ENCODE measurements at places on chromosomes 11 and 22.

DNA sequence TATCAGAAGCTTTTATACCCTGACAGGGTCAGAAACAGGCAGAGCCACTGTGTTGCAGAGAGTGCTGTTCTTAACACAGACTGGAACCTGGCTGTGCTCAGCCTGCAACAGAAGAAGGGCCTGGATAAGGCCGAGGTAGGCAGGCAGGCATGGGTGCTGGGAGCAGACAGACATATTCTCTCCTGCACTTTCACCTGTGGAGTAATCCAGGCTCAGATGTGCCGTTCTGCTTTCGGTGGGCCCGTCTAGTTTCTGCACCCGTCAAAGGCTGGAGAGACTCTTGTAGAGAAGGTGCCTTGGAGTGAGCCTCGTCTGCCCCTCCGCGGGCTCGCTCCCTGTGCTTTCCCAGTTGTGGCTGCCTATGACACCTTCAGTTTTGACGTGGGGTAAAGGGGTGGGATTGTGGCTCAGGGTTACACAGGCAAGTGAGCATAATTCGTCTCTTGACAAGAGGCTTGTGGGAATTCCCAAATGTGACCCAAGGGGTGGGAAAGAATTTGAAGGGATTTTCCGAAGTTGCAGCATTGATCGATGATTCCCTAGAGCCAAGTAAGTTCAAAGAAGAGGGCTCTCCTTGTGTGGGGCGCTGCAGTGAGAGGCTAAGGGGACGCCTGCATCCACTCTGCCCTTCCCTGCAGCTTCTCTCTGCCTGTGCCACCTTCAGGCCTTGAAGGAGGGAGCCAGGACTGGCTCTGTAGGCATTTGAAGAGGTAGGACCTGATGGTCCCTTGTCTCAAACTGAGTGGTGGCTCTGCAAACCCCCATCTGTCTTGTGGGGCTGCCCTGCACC, 16.2 kb upstream of the ST3GAL4 start:
- H3K36me3 ChIP-seq: peaks cover 26% of the 10 kb centered on the region
- H3K27ac ChIP-seq: no peak overlapping the region
- H3K27me3 ChIP-seq: no peaks in the 10 kb centered on the region
- no peak overlapping the region for H3K4me3 ChIP-seq
- peaks cover 19% of the 10 kb centered on the region for H3K4me1 ChIP-seq

DNA sequence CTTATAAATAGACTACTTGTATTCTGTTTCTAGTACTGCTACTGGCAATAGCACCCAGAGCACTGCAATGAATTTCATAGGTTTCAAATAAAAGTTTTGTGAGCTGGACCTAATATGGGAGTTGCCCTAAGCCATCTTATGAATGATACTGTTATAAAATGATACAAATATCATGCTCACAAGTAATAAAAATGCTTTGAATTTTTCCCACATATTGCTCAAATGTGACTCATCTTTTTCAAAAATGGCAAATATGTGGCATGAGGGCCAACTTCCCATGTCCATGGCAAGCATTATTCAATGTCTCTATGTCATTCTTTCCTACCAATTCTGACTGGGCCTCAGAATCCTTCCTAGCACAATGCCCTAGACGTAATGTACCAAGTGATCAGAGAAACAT, 137.6 kb downstream of the TRPC6 start:
- H3K4me3 ChIP-seq: no peak overlapping the region
- no peaks in the 10 kb centered on the region for H3K27me3 ChIP-seq
- H3K36me3 ChIP-seq: no peaks in the 10 kb centered on the region
- H3K27ac ChIP-seq: no peak overlapping the region
- H3K4me1 ChIP-seq: no peaks in the 10 kb centered on the region

DNA sequence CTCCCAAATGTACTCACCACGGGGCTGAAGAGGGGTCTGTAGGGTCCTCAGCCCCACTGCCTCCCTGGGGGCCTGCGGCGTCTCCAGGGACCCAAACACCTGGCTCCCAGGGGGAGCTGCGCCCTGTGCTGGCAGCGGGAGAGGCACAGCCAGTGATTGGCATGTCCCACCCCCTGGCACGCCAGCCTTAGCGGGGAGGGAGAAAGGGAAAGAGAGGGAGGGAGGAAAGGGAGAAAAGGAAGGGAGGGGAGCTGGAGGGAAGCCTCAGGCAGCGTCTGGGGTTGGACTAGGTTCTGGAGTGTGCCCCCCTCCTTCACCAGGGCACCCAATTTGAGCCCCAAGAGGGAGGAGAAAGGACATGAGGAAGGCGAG, at the start of gene CHRM1:
TSS of gene CHRM1 (minus strand) at position 163 of the 372 bp plus-strand sequence. CDS start 10,263 bp downstream, outside the sequence.
- DNase-seq: no peak
- H3K27me3 ChIP-seq: peaks cover 33% of the 10 kb centered on the region
- H3K27ac ChIP-seq: no peak within 1 kb of the TSS
- H3K4me1 ChIP-seq: no peaks in the 10 kb centered on the region

DNA sequence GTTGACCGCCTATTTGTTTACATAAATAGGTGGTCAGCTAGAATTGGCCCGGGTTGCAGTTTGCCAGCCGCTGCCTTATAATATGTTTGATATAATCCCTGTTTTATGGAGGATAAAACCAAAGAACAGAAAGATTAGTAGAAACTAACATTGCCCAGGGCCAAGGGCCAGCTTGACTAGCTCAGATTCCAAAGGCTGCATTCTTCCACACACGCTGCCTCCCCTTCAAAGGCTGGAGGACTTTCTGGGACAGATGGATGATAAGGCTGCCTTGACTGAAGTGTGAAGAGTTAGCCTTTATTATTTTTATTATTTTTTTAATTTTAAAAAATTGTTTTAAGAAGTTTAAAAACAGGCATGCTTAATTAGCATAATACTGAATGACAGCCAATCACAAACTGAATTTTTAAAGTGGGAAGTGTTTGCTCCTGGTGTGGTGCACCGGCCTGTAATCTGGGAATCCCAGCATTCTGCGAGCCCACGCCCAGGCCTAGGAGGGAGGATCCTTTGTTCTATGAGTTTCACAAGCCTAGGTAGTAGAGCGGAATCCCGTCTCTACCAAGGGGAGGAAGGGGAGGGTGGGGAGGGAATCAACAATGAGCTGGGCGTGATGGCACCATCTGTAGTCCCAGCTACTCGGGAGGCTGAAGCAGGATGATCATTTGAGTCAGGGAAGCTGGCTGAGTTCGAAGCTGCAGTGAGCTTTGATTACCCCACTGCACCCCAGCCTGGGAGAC, 114.9 kb downstream of the NAV2 start:
- H3K4me1 ChIP-seq: 0 out of 2 replicates have a peak, but pooled peaks cover under 1% of the 10 kb centered on the region
- no peak for DNase-seq
- no peak overlapping the region for H3K27ac ChIP-seq
- H3K27me3 ChIP-seq: peaks cover 19% of the 10 kb centered on the region

DNA sequence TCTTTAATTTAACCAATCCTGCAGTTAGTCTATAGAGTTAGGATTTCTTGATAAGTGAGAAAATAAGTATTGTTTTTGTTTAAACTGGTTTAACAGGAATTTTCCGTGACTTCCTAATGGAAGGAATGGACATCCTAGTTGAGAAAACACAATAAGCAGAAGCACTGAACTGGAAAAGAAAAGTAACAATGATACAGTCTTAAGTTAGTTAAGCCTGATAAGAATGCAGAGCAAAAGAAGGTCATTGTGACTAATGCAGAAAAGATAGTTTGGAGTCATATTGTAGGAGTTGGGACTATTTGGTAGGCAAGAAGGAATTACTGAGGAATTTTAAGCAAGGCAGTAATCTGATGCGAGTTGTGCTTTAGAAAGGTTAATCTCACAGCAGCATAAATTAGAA, 11.7 kb downstream of the RNF141 start:
- DNase-seq: no peak
- H3K36me3 ChIP-seq: peaks cover 4% of the 10 kb centered on the region
- no peaks in the 10 kb centered on the region for H3K27me3 ChIP-seq
- H3K4me1 ChIP-seq: peaks cover 6% of the 10 kb centered on the region
- H3K4me3 ChIP-seq: no peak overlapping the region

DNA sequence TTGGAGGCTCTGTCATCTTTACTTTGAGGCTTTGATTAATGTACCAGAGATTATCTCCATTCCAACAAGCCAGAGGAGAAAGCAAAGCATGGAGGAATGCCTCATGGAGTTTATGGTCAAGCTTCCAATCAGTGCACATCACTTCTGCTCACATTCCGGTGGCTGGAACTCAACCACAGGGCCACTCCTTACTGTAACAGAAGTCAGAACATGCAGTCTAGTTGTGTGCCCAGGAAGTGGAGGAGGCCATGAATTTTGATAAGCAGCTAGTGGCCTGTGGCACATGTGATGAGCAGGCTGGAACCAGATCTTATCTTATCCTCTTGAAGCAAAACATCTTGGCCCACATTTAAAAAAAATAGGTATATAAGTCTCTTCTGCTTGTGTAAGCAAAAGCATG, 258.9 kb upstream of the ARHGAP20 start:
- H3K4me3 ChIP-seq: no peak overlapping the region
- H3K4me1 ChIP-seq: no peaks in the 10 kb centered on the region
- DNase-seq: no peak

- peak overlapping the region; percentile 90 for H3K27ac ChIP-seq
- peak overlapping the region; percentile 89 for H3K4me3 ChIP-seq
- DNase-seq: no peak
- peaks cover 22% of the 10 kb centered on the region for H3K36me3 ChIP-seq
- H3K4me1 ChIP-seq: peaks cover 16% of the 10 kb centered on the region
These were observed 629 bp downstream of the PSMA1 start for GRCh38 chr11:14519597-14519916.

DNA sequence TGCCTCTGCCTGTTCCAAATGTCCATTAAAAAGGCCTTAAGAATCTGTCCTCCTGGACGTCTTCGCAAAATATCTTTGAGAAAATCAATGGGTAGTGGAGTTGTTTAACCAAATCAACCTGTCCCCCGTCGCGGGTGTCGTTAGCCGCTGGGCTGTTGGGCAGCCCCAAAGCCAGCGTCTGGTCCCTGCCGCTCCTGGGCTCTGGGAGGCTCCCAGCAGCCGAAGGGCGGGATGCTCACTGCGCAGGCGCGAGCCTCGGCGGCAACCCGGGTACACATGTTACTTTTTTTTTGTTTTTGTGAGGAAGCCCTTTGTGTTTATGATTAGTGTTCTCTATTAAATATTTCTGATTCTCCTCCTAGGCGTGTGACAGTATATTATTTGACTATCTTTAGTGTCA, 12.6 kb downstream of the MMP10 start:
- no peak overlapping the region for H3K27ac ChIP-seq
- no peaks in the 10 kb centered on the region for H3K36me3 ChIP-seq

- peak; percentile 43 for DNase-seq
- no peaks in the 10 kb centered on the region for H3K4me1 ChIP-seq
- H3K27me3 ChIP-seq: no peaks in the 10 kb centered on the region
- no peak overlapping the region for H3K27ac ChIP-seq
- no peak overlapping the region for H3K4me3 ChIP-seq
These were observed 54.3 kb upstream of the USP47 start for GRCh38 chr11:11787305-11788062.

DNA sequence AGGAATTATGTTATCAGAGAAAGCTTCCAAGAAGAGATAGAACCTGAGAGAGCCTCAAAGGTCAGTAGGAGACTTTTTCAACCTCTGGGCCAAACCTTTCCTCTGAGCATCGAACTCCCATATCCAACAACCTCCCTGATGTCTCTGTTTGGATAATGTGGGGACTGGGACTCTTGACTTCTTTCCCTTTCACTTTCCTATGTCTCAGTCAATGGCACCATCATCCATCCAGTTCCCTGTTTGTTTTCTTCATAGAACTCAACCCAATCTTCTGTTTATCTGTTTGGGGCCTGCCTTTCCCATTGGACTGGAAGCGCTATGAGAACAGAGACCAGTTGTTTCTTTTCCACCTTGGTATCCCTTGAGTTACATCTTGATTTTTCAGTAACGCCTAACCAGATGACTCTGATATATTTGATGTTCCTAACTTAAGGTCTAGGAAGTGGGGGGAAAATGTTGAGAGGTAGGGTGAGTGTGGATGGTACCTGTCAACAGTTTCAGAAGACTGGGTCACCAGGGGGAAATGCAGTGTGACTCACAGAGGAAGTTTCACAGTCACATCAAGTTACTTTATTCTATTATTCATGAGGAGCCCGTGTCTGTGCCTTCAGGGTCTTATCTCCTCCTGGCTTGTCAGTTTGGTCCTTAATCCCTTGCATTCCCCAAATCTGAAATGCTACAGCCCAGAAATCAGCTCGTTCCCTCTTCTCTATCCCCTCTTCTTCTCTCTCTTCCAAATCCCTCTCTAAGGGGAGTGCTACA, 4.5 kb upstream of the KCNE3 start:
- no peak overlapping the region for H3K27ac ChIP-seq
- H3K27me3 ChIP-seq: 0 out of 2 replicates have a peak, but pooled peaks cover 1% of the 10 kb centered on the region
- H3K4me1 ChIP-seq: peaks cover 16% of the 10 kb centered on the region
- no peaks in the 10 kb centered on the region for H3K36me3 ChIP-seq

DNA sequence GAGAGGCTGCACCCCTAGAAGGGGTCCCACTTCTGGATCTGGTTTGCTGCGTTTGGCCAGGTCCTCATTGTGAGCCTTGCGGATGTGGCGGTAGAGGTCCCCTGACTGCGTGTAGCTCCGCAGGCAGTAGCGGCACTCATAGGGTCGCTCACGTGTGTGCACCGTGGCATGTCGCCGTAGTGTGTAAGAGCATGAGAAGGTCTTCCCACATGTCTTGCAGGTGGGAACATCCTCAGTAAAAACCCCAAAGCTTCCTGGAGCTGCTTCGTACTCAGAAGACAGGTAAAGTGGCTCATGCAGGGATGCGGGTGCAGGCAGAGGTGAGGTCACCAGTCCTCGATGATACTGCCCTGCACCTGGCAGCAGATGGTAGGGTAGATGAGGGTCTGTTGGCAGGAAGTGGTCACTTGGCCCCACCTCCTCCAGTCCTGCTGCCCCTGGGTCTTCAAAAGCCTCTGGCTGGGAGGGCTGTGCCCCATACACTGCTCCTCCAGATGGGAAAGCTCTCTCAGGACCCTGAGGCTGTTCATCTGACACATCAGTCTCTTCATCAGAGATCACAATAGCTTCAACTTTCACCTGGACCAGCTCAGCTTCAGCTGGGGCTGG, 1.7 kb downstream of the ZBTB3 start:
- H3K36me3 ChIP-seq: peaks cover 8% of the 10 kb centered on the region
- no peak overlapping the region for H3K27ac ChIP-seq
- H3K4me3 ChIP-seq: no peak overlapping the region
- H3K27me3 ChIP-seq: no peaks in the 10 kb centered on the region

DNA sequence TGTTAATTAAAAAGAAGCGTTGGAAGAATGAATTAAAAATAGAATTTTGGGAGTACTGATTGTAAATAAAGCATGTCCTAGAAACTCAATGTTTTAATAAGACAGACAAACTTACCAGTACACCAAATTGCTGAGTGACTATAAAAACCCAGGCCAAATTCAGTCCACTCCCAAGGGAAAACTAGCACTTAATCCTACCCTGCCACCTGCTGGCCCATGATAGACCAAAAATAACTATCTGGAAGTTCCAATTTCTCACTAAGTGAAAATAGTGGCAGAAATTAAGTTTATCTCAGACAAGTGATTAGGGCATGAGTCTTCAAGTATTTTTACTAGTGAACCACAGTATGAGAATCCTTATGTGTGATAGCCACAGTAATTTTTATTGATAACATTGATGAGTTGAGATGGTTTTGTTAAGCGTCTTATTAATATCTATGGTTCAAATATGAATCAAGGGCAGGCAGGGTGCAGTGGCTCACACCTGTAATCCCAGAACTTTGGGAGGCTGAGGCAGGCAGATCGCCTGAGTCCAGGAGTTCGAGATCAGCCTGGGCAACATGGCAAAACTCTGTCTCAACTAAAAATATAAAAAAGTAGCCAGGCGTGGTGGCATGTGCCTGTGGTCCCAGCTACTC, 9.8 kb upstream of the DDX10 start:
- no peaks in the 10 kb centered on the region for H3K36me3 ChIP-seq
- DNase-seq: peak; percentile 43
- H3K4me1 ChIP-seq: no peaks in the 10 kb centered on the region
- H3K27me3 ChIP-seq: no peaks in the 10 kb centered on the region
- no peak overlapping the region for H3K4me3 ChIP-seq
